NCI-H82 (cell line): ENCODE measurements at places on chromosomes 3 and 15.

DNA sequence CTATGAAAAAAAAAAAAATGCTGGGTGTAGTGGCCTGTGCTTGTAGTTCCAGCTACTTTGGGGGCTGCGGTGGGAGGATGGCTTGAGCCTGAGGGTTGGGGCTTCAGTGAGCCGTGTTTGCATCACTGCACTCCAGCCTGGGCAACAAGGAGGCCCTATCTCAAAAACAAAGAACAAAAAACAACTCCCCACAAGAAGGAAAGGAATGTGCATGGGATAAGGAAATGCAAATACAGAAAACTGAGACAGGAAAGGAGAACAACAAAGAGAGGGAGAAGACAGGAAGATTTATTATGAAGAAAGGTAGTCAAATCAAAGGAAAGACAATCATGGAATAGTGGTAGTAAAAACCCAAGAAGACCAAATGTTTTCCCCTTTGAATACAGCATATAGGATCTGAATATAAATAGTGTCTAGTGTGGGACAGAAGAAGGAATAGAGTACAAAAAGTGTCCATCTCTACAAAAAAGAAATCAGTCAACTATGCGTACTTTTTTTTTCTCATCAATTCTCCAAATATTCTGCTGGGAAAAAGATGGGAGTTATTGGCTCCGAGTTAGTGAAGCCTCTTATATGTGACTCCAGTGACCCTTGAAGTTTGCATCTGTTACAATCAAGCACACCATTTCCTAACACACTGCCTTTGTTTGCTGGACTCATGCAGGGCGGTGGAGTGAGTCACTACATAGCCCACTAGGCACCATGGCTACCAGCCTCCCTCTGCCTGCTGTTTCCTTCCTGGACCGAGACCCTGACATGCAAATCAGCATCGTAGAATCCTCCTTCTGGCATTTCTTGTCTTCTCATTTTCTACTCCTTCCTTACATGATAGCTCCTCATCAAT, 101.2 kb upstream of the PTX3 start:
- DNase-seq = no peak

- DNase-seq = peak; percentile 10
These were observed 42.2 kb downstream of the DMXL2 start for GRCh38 chr15:51580385-51580784.

DNA sequence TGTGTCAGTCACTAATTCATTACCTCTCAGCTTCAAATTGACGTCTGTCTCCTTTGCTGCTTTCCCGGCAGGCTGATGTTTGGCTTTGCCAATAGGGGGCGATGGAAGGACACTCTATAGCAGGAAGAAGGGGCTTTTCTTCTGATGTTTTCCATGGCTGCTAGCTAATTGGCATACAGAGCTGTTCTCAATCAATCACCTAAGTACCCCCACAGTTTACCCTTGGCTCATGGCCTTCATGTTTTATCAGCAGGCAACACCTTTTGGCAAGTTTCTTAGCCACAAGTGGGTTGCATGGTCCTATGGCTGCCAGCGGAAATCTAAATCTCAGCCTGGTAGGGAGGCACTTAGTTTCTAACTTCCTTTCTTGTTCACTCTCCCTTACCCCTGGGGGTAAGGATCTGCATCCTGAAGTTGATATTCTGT, 45.0 kb downstream of the ESYT3 start:
- peak; percentile 84 for DNase-seq

- DNase-seq = no peak
These were observed 140.2 kb downstream of the TPRA1 start for GRCh38 chr3:127450331-127450730.

GRCh38 chr3:143090486-143090885, 29.1 kb upstream of the CHST2 start:
- DNase-seq = peak; percentile 52

DNA sequence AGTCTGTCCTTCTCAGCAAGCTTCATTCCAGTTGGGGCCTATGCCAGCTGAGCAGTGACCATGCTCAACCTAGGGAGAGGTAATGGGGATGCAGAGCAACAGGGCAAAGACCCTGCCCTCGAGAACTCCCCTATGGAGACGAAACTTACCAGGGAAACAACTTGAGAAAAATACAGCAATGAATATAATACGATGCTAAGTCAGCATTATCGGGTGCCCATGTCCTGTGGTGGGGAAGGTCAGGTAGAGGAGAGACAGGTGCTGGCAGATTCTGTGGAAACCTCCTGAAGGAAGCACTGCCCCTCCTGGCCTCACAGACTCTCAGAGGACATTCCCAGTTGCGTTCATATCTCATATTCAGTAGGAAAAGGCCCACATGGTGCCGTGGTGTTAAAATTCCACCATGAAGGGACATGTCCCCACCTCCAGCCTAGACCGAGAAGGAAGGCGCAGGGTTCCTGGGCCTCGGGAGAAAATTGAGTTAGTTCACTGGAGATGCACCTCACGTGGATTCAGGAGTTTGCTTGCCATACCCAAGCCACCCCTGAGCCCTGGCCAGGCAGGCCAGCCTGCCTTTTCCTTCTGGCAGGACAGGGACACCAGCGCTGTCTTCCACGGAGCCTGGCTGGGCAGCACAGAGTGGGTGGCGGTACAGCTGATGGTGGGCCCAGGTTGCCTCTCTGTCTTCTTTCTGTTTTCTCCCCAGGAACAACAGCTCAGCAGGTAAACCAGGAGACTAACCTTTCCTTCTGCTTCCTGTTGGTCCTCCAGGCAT, 62.4 kb downstream of the BOC start:
- DNase-seq = no peak

- no peak for DNase-seq
These were observed 33.6 kb downstream of the ZNF280D start for GRCh38 chr15:56699743-56700142.

DNA sequence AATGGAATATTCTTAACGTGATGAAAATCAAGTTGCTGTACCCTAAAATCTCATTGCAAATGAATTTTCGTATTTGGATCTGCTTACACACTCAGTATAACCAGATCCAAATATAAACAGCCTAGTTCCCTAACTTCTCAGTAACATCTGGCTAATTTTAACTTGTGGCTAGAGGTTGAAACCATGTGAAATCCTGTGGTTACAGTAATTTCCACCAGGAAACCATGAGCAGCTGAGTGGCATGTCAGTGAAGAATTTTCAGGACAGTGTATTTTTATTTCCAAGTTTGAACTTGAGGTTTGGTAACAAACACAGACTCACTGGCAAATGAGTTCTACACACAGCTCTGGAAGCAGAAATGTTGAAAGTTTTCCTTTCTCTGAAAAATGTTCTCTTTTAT, 754.1 kb downstream of the NR2F2 start:
- no peak for DNase-seq

DNA sequence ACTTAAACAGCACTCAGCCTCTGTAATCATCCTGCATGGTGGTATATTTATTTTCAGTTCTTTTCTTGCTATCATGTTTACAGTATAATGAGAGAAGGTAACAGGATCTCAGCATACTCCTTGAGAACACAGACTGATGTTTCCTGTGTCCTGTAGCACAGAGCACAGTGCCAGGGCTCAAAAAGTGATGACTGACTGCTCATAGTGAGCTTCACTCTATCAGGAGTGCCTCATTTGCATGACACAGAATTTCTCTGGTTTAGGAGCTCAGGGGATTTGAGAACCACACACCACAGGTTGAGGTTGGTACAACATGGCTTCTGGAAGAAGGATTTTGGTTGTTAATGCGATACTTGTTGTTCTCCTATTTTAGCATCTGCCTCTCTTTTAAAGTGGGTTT, 68.5 kb upstream of the SLC2A2 start:
- no peak for DNase-seq

- DNase-seq = no peak
These were observed 2.9 kb upstream of the DIS3L start for GRCh38 chr15:66290518-66290917.

DNA sequence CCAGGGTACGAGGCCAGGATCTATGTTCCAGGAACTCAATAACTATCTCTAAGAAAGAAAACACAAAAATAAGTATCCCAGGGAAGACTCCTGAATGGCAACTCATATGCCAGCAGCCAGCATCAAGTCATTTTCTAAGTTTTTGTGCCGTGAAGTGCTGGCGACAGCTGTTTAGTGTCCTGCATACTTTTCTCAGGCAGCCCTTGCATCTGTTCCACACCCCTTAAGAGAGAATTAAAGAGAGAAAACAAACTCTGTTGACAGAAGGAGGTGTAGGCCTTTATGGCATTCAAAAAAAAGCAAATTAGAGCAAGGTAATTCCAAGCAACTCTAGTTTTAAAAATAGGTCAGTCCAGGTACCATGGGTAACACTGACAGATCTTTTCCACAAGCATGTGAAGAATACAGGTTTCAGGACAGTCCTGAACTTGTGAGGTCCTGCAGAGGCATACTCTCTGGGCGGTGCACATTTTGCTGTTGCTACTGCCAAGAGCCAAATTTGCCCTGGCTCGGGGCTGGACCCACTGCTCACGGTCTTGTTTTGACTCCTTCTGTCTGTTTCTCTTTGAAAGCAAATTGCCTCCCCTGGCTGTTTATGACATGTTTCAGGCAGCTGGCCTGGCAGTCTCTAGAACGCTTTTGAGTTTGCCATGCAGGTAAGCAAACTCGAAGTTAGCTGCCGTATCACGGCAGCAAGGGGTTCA, 252.1 kb upstream of the ADAMTS9 start:
- DNase-seq = no peak

DNA sequence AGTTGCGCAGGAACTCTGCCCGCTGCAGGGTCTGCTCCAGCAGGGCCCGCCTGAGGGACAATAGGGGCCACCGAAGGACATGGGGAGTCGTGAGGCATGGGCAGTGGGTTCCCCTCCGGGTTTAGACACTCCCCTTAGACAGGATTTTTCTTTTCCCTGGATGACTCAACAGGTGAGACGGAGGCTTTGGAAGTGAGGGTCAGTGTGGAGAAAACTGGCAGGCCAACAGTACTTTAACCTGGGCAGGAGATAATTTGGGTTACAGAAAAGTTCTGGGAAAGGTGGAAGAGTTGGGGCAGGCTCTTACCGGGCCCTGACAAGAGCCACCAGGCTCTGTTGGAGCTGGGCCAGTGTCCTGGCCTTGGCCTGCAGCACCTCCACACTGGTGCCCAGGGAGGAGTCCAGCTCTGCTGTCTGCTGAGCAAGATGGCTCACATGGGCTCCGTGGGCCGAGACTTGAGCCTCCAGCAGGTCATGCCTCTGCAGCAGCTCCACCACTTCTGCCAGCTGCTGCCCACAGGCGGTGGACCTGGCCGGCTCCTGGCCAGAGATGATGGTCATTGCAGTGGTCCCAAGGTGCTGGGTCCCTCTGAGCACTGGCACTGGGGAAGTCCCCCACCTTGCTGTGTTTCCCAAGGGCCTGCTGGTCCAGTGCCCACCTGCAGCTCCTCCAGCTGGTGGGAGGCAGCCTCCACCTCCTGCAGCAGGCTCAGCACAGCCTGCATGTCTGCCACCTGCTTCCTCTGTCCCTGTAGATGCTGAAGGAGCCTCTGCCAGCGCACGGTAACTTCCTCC, 11.0 kb downstream of the SPTBN5 start:
- no peak for DNase-seq

DNA sequence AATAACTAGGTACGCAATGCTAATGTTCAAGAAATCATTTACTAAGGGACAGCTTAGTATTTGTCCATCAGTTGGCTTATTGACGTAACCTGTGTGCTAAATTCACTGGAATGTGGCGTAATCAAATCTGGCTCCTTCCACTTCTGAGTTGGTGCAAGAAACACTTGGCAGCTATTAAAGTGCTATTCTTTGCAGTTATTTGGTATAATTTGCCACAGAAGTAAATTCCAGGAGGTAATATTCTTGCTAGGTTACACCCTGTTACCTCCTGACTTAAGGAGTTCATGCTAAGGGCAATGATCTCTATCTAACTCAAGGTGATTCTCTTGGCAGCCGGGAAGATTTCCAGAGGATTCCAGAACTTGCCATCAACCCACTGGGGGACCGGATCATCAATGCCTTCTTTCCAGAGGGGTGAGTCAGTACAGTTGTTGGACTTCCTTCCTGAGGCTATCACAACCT, 25.5 kb downstream of the CHP1 start:
- DNase-seq = no peak

DNA sequence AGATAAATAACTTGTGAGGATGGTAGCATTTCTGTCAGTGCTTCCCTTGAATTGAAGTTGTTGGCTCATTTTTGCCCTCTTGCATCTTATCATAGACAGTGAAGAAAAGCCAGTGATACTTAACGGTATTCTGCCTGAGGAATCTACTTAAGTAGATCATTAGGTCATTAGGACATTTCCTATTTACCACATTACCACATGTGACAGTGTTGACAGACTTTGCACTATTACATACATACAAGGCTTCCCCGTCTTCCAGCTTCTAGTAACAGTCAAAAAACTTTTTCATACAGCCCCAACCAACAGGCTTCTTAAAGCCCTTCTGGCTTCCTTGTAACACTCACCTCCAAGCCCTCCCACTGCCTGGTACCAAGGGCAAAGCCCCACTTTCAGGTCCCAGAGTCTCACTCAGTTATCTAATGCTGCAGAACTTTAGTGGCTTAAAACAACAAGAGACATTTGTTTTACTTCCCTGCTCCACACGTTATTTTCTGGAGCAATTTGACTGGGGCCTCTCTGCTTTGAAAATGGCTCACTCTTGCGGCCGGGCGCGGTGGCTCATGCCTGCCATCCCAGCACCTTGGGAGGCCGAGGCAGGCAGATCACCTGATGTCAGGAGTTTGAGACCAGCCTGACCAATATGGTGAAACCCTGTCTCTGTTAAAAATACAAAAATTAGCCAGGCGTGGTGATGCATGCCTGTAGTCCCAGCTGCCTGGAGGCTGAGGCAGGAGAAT, 40.0 kb downstream of the ASB7 start:
- no peak for DNase-seq

DNA sequence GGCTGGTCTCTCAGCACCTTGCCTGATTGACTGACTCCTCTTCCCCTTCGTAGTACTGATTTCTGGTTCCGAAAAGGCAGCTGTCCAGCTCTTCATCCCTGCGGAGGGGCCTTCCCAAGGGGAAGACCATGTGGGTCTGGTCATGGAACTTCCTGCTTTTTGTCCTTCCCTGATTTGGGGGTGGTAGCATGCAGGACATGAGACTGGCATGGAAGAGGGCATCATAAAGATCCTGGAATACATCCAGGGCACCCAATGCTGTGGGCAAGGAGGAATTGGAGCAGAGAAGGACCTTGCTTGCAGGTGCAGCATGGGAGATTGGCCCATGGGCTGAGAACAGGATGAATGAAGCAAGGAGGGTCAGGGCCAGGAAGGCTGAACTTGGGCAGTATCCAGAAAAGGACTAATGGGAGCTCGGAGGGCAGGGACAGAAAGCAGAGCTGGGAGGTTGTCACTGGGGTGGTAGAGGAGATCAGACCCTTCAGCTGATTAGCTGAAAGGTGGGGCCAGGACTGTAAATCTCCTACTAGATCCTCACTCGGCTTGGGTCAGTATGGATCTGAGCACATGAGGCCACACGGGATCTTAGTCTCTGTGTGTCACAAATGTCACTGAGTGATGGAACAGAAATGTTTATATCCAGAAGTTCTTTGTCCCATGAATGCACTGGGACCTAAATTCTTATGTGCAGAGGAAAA, 59.5 kb downstream of the AMOTL2 start:
- no peak for DNase-seq

DNA sequence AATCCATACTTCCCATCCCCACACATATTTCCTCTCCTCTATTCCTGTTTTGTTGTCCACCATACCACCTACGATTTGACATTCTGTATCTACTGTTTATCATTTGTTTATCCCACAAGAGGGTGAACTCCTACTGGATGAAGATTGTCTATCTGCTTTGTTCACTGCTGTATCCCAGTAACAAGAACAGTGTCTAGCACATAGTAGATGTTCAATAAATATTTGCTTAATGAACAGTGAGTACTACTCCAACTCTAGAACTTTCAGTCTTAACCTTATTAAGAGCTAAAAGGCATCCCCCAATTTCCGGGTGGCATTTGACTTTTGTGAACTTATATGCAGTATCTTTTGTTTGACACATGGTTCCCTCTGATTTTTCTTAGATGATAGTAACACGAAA, 1.3 kb downstream of the PYGO1 start:
- no peak for DNase-seq
